ENCODE measurements at places on chromosomes 1 and 21. TPM values are rescaled to one million over a fixed set of nuclear protein-coding genes. Genes with fewer than 3 reads are reported as not detected.
A peak's percentile ranks its signal among the peaks of the same experiment; 100 is the strongest.

GORAB gene
- 17.4 TPM for polyA plus RNA-seq

IQGAP3 gene
- 5.3 TPM for polyA plus RNA-seq

DNA sequence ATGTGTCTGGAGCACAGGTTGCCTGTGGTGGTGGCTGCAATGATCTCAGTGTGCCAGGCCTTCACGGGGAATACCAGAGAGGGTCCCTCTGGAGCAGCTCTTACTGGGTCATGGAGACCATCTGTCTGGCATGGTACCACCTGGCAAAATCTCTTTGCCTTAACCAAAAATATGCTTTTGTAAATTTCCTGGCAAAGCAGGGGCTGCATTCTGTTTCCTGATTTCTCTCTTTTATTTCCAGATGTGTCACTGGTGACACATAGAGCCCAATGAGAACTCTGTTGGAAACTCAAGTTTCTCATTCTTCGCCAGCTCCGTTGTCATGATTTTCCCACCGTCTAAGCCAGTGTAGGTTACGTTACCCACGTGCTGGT lies 136.5 kb downstream of the FGGY start:
- DNase-seq = peak; percentile 51

GRCh38 chr1:242128951-242129502 lies 130.1 kb upstream of the MAP1LC3C start:
- no peak for DNase-seq

C1QA gene
- polyA plus RNA-seq = 18.0 TPM
